Right renal cortex interstitium (tissue), 3 donors: ENCODE measurements at places on chromosomes 7 and 10.

DNA sequence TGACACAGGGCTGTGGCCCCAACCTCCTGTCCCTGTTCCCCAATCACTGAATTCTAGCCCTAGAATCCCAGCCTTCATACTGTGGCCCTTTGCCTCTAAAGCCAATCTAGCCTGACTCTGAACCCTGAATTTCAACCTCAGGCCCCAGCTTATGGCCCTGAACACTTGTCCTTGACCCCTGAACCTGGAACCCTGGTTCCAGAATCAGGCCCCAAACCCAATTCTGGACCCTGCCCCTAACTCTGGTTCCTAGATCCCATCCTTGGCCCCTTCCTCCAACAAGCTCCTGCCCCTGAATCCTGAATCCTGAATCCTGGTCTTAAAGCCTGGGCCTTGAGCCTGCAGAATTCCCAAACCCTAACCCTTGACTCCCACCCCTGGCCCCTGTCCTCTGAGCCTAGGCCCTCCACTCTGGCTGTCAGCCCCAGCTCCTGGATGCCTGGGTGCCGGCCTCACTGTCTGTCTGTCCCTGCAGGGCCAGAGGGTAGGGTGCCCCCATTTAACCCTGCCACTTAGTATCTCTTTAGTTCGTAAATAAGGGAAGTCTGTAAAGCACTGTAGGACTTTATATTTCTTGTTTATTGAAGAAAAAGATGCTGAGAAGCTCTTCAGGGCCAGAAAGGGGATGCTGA is 1.3 kb downstream of the INPP5A start:
- no peak for DNase-seq

DNA sequence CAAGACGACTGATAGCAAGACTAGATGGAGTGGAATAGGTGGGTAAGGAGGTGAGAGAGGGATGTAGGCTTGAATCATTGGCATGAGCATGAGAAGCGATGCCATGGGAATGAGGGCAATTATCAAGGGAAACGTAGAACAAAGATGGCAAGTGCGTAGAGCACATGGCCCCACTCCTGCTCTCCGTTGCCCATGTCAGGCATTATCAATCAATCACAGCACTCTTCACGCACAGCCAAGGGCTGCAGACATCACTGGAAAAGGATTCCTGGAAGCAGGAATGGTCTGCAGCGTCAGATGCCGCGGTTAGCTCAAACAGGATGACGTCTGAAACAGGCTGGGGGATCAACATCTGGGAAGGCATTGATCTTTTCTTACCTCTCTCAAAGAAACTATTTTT is 25.6 kb upstream of the GALNTL5 start:
- DNase-seq = no peak

DNA sequence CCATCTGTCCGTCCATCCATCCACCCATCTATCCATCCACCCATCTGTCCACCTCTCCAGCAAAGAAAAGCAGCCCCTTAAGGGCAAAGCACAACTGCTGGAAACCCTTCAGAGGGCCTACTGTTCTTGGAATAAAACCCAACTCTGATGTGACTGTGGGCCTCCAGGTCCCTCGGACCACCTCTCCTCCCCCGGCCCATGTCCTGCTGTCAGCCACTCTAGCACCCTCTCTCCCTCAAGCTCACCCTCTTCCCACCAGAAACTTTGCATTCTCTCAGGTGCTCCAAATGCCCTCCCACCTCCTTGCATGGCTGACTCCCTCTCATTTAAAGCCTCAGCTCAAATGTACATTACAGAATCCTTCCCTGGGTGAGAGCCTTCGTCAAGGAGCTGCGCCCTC is 110.3 kb downstream of the ARHGAP22 start:
- no peak for DNase-seq

DNA sequence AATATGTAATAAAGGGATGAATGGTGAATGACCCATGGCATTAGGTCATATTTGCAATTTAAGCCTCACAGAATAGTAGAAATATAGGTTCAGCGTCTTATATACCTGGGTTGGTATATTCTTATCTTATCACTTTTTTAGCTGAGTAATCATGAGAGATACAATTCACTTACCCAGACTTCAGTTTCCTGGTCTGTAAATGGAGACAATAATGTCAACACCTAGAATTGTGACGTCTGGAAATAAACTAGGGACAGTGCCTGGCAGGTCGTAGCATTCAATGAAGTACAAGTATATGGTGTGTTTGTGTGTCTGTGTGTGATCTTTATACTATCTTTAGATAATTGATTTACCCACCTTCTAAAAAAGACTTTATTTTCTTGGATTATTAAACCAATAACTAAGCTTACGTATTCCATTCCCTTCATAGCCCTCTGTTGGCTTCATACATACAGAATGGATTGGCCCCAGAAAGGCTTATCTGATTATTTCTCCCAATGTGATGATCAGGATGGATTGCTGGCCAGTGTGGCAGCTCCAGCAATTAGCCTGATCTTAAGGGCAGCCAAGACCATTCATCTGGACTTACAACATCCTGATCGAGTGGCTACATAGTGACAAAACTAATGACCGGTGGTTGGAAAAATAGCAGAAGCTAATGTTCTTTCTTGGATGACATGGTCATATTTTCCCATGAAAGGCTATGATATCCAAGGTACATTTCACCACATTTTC is 121.2 kb upstream of the NPVF start:
- DNase-seq = no peak

DNA sequence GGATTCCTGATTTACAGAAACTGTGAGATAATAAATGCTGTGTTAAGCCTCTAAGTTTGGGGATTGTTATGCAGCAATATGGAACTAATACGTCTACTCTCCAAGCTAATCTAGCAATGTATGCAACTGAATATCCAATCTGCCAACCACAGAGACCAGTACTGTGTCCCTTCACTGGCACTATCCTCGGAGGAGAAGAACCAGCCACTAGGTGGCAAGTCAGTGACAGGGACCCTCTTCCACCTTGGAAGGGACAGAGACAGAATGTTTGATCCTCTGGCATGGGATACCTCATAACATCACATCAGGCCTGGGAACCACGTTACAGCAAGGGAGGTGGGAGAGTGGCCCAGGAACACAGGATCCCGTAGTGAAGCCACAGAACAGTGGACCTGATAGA is 96.4 kb downstream of the CREM start:
- no peak for DNase-seq

GRCh38 chr7:112084520-112084971 is 121.7 kb downstream of the DOCK4 start:
- no peak for DNase-seq

DNA sequence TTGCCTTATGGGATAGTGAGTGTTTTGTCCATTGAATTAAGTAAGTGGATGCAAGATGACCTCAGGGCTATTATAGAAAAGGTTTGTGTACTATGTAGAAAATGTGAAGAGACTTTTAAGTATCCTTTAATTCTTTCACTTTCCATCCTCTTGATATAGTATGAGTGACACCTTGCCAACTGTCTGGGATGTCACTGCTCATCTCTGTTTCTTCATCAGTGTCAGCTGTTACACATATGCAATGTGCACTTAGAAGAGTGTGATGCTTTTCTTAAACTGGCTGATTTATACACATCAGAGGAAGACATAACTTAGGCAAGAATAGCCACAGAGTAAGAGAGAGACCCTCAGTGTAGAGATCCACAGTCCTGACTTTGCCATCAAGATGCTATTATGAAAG is 8.7 kb upstream of the ACTA2 start:
- no peak for DNase-seq

- no peak for DNase-seq
Observed at GRCh38 chr7:118072893-118073674, 110.9 kb upstream of the LSM8 start.

DNA sequence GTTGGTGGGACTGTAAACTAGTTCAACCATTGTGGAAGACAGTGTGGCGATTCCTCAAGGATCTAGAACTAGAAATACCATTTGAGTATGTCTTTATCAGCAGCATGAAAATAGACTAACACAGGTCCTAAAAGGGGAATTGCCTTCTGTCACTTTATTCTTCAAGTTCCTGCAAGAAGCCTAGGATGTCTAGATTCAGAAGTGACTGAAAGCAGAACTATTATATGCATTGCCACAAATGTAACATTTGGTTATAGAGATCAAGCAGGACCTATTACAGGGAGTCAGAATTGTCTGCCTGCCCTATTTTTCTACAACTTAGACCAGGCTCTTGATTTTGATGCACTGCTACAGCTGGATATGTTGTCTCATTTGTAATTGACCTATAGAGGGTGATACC is 364.7 kb downstream of the SORCS1 start:
- DNase-seq = no peak

DNA sequence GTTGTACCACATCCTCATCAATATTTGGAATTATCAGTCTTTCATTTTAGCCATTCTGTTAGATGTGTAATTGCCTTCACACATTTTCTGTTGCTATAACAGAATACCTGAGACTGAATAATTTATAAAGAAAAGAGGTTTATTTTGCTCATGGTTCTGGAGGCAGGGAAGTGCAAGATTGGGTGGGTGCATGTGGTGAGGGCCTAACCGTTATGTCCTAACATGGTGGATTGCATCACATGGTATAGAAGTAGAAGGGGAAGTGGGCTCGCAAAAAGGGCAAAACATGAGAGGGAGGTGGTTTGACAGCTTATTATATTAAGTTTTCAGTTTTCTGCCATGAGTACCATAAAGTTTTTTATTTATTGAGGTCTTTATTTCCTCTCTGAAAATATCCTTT is 452.0 kb downstream of the ARL4A start:
- no peak for DNase-seq

GRCh38 chr10:70174058-70174741 is 3.9 kb upstream of the SAR1A start:
- no peak for DNase-seq

GRCh38 chr10:78028438-78029268 is 662 bp downstream of the POLR3A start:
- DNase-seq = no peak

DNA sequence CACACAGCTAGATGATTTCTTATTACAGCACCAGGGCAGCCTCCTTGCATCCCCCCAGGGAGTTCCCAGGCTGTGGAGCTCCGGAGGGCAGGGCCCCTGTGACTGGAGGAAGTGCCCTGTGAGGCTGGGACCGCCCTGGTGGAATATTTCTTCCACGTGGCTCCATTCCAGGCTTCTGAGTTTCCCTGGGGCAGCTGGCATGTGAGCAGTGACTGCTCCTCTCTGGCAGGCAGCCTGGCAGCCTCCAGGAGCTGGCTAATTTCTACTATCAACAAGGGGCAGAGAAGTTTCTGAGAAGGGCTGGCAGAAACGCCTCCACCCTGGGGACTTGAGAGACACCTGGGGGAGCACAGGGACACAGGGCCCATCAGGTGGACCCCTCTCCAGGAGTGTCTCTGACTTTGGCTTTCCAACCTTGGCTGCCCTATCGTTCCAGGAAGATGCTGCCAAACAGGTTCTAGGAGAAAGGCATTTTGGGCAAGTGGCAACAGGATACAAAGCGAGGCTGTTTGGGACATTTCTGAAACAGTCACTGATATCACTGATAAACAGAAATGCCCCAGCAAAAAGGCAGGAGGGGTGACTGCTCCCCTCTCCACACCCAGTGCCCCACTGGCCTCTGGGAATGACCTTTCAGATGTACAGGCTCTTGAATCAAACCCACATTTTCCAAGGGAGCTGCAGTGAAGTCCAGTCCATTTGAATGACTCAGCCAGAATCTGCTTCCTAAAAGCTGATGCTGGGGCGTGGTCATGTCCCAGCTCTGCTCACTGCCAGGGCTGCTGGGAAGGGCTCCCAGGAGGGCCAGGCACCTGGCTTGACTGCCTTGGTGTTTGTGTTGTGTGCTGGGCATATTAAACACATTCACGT is 16.1 kb downstream of the MYOF start:
- DNase-seq = no peak

DNA sequence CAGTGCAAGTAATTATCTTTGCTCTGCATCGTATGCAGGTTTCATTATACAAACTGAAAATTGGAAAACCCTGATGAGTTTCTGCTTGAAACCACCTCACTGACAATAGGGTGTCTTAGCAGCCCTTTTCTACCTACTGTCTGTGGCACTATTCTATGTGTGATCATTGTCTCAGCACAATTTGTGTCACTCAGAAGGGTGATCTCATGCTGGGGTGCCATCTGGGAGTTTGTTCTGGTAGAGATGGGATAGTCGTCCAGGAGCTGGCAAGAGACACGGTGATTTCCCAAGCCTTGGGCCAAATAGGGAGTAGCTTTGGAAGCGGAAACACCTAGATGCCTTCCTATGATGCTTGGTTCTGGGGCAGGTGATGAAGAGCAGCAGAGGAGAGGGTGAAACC is 186.3 kb downstream of the FRMD4A start:
- DNase-seq = no peak

DNA sequence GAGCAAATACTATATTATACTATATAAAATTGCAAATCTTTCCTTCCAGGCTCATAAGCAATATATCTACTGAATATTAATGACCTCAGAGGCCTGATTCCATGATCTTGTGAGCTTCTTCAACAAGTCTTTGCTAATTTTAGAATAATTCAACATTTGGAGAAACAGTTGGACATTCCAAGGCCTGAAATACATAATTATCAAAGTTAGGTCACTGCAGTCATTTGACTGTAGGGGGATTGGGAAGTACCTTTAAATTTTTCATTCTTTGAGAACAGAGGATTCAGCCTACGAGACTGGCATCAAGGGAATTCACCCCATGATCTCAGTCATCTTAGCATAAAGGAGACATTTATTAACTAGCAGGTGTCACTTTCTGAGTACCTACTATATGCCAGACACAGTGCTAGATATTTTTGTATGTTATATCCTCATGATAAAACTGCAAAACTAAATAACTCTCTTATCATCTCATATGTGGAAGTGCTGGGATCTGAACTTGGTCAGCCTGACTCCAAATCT is 85.4 kb downstream of the DOCK4 start:
- DNase-seq = no peak

DNA sequence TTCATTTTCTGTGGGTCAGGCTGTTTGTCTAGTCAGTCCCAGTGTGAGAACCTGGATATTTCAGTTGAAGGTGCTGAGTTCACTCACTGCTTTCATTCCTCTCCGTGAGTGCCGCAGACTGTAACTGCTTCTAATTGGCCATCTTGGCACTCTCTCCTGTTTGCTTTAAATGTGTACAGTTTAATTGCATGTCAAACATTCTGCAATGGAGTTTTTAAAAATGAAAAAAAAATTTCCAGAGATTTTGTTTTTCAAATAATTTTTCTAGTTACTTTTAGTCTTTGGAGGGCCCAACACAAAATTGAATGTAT is 87.8 kb downstream of the CCSER2 start:
- DNase-seq = no peak

DNA sequence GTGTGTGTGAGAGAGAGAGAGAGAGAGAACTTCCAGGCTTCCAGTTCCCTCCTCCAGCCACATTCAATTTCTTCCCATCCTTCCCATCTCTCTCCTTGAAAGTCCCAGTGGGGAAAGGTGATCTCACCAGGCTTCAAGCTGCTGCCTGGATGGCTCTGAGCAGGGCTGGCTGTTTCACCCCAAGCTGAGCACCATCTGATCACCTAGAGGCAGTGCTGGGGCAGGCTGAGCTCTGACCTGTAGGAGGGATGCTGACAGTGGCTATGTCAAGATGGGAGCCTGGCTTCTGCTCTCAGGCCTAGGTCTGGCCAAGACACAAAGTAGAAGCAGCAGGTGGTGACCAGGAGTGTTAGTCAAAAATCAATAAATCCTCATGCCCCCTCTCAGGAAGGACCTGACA is 370.8 kb downstream of the PLXNA4 start:
- DNase-seq = no peak
